ENCODE measurements at places on chromosomes 5 and 9. TPM values are rescaled to one million over a fixed set of nuclear protein-coding genes. Genes with fewer than 3 reads are reported as not detected.

- no peak for DNase-seq
Observed at GRCh38 chr5:129963359-129963758, 59.1 kb downstream of the CHSY3 start.

GRCh38 chr5:159156426-159157238 is 52.7 kb downstream of the RNF145 start:
- DNase-seq: peak; percentile 40

DNA sequence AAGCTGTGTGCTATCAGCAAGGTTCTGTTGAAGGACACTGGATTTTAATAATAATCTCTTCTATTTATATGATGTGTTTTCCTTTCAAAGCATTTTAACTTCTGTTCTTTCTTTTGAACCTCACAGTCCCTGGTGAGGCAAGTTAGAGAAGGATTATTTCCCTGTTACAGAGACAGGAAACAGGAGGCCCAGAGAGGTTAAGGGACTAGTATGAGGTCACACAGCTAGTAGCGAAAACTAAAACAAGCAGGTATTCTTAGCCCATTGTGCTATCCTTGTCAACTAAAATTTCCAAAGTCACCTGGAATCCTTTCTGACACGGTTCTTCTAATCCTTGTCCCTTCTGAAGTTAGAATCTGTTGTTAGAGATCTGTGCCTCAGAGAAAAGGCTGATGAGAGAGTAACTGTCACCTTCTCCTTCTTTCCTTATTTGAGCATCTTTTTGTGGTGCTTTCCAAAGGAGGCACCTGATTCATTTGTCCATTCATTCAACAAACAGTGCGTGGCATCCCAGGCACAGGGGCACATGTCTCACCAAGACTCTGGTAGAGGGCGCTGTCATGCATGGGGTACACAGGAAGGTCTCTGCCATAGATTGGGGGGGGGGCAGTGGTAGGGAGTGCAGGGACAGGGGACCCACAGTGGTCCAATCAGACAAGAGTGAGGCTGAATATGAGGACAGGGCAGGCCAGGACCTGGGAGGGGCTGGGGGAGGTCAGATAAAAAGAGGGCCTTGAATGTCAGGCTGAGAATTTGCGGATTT is 61.5 kb downstream of the CRB2 start:
- DNase-seq: no peak

DNA sequence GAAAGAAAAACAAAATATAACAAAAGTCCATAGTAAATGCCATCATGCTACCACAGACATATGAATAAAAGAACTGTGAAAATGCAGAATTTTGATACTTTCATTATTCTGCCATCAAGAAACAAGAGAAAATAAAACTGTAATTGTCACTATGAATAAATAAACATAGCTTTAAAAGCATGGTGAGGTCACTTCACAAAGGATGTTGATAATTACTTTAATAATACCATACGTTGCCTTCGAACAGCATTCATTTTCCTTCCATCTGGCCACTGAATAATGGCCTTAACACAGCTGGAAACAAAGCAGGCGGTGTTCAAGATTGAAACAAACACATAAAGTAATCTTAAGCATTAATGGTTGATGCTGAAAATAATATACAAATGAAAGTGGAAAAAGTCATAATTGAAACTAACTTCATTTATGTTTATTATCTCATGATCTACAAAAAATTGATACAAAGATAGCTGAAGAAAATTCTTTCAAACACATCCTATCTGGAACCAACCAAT is 102.0 kb downstream of the AGTPBP1 start:
- DNase-seq: no peak

GRCh38 chr5:131384616-131385214 is 120.9 kb downstream of the CDC42SE2 start:
- DNase-seq: no peak

INSL6 gene
- not detected for total RNA-seq

DNA sequence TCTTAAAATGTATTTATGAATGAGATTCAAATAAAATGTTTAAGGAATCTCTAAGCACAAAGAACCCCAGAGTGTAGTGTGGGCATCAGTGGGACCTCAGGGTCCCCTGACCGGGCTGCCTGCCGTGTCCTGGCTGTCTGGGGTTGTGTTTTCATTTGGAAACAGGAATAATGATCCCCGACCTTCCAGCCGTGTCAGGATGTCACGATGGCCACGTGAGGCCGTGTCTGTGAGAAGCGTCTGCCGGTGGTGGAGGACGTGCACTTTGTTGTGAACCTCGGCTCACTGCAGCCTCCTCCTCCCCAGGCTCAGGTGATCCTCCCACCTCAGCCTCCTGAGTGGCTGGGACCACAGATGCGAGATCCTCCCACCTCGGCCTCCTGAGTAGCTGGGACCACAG is 4.3 kb downstream of the TRAF2 start:
- no peak for DNase-seq

DNA sequence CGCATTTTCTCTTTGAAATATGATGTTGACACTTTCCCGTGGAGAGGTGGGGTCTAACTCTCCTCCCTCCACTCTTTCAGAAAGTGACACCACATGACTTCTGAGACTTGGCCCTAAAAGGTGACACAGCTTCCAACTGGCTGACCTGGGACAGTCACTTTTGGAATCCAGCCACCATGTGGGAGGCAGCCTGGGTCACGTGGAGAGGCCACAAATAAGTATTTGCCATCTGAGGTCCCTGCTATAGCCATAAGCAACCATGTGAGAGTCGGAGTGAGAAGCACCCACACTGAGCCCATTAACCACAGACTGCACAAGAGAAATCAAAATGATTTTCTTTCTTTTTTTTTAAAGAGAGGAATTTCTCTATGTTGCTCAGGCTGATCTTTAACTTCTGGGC is 4.1 kb upstream of the PHYKPL start:
- DNase-seq: peak; percentile 78

DNA sequence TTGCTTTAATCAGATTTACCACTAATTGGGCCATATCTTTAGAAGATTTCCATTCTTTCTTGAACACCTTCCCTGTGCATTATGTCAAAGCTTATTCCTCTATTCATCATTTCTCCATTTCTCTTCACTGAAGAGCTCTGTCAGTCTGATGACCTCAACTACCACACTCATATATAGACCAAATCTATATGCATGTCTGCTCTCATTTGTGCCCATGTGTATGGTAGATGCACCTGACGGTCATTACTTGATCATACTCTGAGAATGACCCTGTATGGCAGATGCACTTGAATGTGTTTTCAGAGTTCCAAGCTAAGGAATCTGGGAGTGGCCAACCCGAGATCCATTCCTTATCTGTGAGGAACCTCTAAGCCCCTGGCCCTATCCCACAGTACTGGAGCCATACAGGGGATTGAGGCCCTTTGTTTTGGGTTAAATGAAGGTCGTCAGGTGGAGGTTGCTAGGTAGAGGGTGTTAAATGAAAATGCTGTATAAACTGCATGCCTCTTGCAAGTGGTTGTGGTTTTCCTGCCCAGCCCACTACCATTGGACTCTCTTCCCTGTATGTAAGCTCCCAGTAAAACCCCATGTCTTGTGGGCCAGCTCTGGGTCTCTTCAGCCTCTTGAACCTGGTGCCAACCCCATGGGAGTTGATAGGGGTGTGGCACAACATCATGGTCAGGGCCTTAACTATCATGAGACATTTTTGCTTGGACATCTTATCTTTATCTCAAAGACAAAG is 229.5 kb downstream of the KIAA0825 start:
- no peak for DNase-seq

BAAT gene
- not detected for total RNA-seq

DNA sequence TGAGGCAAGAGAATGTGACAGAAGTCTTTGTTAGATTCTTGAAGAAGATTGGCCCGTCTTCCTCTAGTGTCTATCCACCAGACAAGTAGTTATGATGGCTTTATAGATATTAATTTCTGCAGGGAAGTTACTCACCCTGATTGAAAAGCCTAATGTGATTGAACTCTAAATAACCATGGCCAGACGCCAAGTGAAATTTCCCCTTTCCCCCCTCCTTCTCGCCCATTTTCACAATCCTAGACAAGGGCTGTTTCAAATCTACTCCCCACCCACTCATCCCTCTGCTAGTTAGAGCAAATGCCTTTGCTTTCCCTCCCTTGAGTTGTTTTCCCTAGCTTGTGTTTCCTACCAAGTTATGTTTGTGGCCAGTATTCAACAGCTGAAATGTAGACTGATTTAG is 182.5 kb downstream of the TMEM167A start:
- no peak for DNase-seq

DNA sequence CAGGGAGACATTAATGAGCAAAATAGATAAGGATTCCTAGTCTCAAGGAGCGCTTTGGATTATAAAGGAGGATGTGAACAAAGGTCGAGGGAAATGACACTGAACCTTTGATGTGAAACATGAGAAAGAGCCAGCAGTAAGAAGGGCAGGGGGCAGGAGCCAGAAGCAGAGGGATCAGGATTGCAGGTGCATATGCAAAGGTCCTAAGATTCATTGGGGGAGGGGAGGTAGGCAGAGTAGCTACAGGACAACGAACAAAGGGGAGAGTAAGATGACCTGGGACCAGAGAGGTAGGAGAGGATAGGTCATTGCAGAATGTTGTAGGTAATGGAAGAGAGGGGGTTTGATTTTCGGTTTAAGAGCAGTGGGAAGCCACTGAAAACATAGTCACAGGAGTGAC is 129.2 kb upstream of the TRPM3 start:
- no peak for DNase-seq

GRCh38 chr9:110015759-110016158 is 192.2 kb downstream of the C9orf152 start:
- DNase-seq: no peak

COL23A1 gene
- total RNA-seq: 23.6 TPM

DNA sequence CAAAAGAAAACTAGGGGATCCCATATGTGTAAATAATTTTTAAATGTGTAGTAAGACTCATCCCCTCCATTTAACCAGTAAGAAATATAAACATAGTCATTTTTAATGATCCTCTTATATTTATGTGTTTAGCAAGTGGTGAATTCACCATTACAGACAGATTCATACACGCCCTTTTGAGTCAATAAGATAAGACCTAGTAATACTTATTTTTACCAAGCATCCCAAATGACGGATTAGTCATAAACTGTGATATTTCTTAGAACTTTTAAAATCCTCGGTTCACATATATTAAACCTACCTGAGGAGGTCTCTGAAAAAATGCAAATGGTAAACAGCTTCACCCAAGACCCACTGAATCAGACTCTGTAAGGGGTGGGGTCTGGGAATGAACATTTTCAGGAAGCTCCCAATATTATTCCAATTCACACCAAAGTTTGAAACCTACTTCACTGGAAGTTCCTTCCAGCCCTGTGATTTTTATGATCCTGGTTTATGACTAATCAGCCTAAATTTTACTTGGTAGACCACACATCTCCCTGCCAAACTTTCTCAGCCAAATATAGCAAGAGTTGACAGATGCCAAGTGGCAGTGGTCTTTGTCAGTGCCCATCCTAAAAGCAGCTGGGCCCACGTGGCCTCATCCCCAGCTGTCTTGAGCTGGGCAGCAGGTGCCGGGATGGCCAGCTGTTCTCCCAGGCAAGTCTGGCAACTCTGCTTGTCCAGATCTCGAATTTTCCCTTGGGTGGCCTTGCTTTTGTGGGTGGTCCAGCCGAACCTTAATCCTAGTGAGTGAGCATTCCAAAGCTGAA is 559.0 kb upstream of the RGMB start:
- peak; percentile 20 for DNase-seq

SPARC gene
- 365 TPM for total RNA-seq

DNA sequence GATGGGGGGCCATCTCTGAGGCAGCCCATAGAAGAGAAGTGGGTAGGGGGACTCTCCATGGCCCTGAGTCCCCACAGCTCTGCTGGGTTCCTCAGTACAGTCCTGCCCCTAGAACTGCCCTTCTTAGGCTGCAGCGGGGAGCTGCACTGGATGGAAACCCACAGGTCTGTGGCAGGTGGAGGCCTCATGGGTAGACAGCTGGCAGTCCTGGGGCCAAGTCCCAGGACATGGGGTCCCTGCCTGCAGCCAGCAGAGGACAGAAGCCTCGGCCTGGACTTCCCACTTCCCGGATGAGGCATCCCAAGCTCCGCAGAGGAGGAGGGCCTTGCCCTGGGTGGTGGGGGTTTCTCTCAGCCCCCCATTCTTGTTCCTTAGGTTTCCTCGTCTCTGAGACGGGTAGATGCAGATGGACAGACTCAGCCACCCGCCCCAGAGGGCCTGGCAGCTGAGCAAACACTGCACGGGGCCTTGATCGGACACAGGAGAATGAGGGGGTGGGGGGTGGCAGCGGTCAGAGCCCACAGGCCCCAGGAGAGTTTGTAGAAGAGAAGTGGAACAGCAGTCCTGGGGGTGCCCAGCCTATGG is 153.8 kb downstream of the C9orf50 start:
- no peak for DNase-seq

ADAMTSL1 gene
- 4.5 TPM for total RNA-seq

RIOK2 gene
- 19.4 TPM for total RNA-seq

TEX53 gene
- total RNA-seq: not detected
